ENCODE measurements at places on chromosomes 16 and 17. TPM values are rescaled to one million over a fixed set of nuclear protein-coding genes. Genes with fewer than 3 reads are reported as not detected.

DNA sequence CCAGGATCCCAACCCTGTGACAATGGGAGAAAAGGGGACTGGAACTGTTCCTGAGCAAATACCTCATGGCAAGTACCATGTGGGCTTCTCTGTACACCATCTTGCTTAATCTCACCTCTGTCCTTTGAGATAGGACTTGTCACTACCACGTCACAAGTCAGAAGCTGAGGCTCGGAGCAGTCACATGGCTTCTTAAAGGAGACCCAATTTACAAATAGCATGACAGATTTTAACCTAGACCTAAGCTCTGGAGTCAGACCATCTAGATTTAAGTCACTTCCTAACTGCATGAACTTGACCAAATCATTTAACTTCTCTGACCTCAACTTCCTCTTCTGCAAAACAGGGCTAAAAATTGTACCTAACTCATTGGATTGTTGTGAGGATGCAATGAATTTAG is 36.0 kb upstream of the CCL1 start:
- no peak for ATAC-seq

GRCh38 chr16:85909932-85910853 is 11.2 kb downstream of the IRF8 start:
- no peak for ATAC-seq

GRCh38 chr17:559551-560431 is 154.8 kb downstream of the VPS53 start:
- ATAC-seq, result peak; percentile 78

DNA sequence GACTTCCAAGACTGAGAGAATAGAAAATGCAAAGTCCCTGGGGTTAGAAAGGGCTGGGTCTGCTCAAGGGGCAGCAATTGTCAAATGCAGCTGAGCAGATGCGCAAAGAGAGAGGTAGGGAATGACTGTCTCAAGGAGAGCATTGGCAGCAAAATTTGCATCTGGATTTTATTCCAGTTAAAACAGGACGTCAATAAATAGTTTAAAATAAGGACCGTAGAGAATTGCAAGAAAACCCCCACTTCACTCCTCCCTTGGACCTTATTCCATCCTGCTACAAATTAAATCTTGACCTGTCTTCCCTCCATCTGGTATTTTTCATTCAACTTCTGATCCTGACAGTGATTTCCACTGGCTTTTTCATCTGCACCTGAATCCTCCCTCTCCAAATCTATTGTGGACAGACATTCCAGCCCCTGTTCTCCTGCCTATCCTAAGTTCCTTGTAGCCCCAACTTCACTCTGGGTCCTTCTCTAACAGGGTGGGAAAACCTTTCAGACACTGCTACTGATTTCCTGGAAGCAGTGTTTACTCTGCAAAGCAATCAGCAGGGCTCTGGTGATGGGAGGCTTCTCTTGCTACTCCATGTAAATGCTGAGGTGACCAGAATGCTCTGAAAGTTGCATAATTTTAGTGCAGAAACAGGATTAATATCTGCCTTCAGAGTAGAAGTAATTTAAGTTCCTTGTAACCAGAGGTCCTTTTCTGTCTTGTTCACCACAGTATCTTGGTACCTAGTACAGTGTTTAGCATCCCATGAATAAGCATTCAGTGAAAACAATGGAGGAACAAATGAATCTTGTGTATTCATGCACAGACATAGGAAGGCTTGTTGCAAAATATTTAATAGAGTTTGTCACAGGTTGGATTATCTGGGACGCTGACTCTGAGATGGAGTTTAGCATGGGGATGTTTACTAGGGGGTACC is 79.2 kb downstream of the CDH11 start:
- ATAC-seq, result no peak

DNA sequence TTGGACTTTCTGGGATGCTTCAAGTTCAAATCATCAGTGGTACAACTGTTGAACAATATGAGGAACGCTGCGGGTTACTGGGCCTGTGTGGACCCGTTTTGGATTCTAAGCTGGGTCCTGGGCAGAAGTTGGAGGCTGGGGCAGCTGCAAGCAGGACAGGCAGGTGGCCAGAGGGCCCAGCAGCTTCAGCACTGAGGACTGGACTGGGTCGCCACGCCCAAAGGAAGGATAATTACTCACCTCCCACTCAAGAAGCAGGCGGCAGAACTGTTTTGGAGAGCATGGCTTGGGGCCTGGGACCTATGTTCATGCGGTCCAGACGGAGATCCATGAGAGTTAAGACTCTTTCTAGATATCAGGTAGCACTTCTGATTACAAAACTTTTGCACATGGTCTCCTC is 1.5 kb upstream of the ZNHIT3 start:
- ATAC-seq, result no peak

GRCh38 chr17:20935740-20936139 is 107.1 kb downstream of the USP22 start:
- no peak for ATAC-seq

DNA sequence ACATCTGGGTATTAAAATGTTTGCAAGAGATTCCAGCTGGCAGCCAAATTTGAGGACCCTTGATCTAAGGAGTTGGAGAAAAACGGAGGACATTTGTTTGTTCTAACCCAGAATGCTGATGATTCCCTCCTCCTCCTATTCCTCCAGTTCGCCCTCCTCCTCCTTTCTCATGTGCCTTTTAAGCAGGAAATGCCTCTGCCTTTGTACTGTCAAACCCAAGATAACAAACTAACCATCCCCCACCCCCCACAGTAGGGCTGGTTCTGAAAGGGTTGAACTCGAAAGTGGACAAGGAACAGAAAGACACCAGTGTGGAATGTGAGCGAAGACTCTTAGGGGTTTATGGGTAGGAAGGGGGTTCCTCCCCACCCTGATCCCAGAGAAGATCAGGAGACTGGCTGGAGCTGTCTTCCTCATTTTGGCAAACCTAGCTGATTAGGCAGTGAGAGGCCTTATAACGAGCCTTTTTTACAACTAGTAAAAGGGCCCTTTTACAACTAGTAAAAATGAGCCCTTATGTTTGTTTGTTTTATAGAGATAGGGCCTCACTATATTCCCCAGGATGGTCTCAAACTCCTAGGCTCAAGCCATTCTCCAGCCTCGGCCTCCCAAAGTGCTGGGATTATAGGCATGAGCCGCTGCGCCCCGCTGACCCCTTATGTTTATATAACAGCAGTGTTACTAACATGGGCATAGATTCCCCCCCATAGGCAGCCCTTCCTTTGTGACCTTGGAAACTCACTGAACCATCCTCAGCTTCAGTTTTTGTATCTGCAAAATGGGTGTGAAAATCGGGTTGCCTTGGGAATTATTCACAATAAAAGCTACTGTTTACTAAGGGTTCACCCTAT is 975 bp downstream of the CHD9 start:
- ATAC-seq, result no peak

DNA sequence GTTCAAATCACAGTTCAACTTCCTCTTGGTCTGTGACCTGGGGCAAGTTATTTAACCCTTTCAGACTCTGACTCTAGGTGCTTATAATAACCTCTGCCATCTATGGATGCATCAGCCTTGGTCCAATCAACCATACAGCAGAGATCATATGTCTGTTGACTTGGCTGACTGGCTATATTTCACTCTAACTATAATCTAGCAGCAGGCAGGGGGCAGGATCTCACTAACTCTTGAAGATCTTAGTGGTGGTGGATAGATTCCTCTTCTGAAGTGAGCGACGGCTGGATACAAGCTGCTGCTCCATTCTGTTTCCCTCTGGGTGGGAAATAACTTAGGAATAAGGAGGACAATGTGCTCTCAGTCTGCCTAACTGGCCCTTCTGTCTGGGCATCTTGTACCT is 146.6 kb downstream of the SKAP1 start:
- ATAC-seq, result no peak

DNA sequence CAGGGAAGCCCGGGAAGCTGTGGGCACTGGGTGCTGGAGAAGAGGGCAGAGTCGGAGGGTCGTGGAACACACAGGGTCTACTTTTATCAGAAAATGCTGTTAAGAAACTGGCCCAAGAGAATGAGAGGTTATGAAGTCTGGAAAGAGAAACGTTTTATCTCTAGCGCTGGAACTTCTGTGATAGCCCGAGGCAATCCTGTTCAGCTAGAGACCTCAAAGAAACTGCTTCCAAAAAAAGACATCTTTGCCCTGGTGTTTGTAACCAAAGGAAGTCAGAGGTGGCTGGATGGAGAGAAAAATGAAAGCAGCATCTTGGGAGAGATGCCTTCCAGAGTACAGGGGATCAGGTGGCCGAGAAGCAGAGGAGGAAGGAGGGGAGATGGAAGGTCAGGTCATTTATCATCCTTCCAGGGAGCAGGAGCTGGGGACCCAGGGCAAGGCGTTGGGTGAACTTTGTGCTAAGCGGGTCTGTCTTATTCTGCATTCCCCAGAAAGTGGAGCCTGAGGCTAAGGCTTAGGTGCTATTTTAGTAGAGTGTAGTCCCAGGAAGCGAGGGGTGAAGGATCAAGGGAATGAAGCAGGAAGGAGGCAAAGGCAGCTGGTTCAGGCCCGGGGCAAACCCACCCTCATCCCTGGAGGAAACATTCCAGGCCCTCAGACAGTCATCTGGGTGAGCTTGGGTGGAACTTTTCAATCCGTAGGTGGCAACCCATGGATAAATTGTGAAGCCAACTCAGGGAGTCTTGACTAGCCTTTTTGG is 66.5 kb downstream of the MGAT5B start:
- no peak for ATAC-seq

DNA sequence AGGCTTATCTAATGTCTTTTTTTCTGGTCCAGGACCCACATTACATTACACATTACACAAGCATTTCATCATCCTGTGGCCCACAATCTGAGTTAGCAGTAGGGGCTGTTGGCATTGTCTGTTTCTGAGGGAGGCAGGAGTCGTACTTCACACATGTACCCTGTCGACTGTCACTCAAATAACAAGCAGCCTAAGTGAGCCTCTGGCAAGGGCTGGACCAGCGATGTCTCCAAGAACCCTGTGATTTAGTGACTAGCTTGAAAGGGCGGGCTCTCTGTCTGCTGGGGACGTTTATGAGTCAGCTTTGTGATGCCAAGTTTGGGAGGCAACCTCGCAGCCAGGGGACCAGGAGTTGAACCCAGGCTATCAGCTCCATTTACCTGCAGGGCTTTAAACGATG is 251.4 kb downstream of the HS3ST3B1 start:
- ATAC-seq, result no peak

NPIPA7 gene
- 24.6 TPM for total RNA-seq

- no peak for ATAC-seq
Observed at GRCh38 chr16:35239561-35239960, 1780.1 kb downstream of the TP53TG3F start.

GRCh38 chr16:71426880-71427615 is 14.8 kb downstream of the TLE7 start:
- ATAC-seq, result no peak

DNA sequence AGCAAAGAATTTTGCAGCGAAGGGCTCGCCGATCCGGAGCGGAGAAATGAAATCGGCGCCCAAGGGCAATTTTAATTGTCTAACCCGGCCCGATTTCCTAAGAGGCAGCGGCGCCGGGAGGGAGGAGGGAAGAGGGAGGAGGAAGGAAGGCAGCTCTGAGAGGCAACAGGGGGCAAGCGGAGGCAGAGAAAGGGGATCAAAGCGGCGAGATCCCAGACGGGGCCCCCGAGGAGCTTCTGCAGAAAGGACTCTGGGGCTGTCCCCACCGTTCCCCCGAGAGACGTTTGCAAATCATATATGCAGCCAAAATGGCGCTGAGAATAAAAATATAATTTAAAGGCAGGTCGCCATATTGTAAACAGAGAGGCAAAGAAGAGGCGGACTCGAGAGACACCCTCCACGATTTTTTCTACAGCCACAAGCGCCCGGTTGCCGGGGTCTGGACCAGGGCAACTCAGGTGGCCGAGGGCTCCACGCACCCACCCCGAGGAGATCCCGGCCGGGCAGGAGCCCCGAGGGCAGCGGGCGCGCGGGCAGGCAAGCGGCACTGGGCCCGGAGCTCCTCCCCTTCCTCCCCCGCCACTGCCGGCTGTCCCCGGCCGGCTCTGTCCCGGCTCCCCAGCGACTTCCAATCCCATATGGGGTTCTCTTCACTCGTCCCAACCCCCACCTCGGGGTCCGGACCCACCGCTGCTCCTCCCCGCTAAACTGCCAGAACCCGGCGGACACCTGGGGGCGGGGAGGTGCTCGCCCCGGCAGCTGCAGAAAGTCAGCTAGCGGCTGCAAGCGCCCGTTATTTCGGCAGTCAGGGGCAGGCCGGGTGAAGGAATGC is 1.9 kb downstream of the PHF12 start:
- peak; percentile 4 for ATAC-seq

GRCh38 chr17:7436556-7437368 is 1.5 kb downstream of the TMEM102 start:
- ATAC-seq, result peak; percentile 69

CCL22 gene
- total RNA-seq, result 1.1 TPM

DNA sequence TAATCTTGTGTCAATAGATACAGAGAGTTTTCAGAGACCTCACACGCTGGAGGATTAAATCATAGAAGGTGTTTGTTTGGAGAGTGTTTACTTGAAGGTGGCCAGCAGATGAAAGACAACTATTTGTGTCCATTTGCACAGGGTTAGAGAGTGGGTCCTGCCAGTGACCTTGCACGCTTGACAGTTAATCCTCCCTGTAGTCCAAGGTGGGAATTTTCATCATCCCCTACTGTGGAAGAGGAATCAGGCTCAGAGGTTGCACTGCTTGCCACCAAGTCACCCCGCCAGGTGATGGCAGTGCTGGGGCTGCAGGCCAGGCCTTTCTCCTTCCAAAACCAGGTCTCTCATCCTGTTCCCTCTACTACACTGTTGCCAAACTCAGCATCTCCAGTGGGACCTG is 12.3 kb downstream of the CDH1 start:
- ATAC-seq, result no peak

KAT7 gene
- total RNA-seq, result 86.4 TPM

DNA sequence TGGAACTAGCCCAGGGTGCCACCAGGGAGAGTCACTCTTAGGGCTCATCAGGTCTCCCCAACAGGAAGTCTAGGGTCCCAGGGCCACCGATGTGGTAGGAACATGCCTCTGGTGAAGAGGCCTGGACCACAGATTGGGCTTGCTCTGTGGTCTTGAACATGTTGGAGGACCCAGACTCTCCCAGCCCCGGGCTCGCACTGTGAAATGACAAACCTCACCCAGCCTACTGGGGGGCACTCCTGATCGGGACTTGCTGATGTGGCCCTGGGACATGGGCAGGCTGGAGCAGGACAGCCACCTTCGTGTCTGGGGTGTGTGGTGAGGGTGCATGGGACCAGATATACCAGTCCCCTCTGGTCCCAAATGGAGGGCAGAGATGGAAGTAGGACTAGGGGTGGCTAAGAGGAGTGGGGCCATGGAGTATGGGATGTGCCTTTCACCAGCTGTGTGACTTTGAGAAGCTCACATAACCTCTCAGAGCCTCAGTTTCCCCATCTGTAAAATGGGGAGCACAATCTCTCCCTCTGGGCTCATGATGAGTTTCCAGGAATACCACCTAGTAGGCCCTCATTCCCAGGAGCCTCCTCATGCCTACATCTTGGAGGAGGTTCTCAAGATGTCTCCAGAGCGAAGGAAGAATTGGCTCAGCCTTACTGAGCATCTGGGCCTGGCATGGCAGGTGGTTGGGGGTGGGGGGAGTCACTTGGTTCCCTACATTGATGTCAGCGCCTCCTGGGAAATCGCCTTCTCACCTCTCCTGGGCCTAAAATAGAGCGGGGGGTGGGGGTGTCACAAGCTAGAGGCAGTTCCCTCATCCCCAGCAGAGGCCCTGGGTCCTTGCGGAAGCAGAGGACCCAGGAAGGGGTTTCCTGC is 1.5 kb upstream of the ADAM11 start:
- ATAC-seq, result no peak

MEOX1 gene
- 3.3 TPM for total RNA-seq

TMEM238L gene
- not detected for total RNA-seq

SEPTIN12 gene
- total RNA-seq, result not detected

Measured in activated T-helper 17 cell treated with anti-CD3 and anti-CD28 coated beads, Interleukin-2, amount 50 U/mL, for 72 hours (primary cell).